ENCODE measurements at places on chromosomes 7 and 10. TPM values are rescaled to one million over a fixed set of nuclear protein-coding genes. Genes with fewer than 3 reads are reported as not detected.
A peak's percentile ranks its signal among the peaks of the same experiment; 100 is the strongest.

GRCh38 chr10:124176349-124177179 lies 83.2 kb upstream of the CHST15 start:
- no peaks in the 10 kb centered on the region for H3K4me1 ChIP-seq
- H3K36me3 ChIP-seq = no peaks in the 10 kb centered on the region
- DNase-seq = no peak
- H3K27me3 ChIP-seq = no peaks in the 10 kb centered on the region
- no peak overlapping the region for H3K27ac ChIP-seq

The MLXIPL gene
- total RNA-seq = 6.5 TPM

- H3K27me3 ChIP-seq = no peaks in the 10 kb centered on the region
- peaks cover 5% of the 10 kb centered on the region for H3K4me1 ChIP-seq
- H3K4me3 ChIP-seq = no peak overlapping the region
- peak; percentile 75 for DNase-seq
These were observed 170.2 kb upstream of the ZMIZ1 start for GRCh38 chr10:78898341-78899097.

The DNAH11 gene
- total RNA-seq = 14.2 TPM

The PRF1 gene
- 1.2 TPM for total RNA-seq

The KIF5B gene
- 317 TPM for total RNA-seq

DNA sequence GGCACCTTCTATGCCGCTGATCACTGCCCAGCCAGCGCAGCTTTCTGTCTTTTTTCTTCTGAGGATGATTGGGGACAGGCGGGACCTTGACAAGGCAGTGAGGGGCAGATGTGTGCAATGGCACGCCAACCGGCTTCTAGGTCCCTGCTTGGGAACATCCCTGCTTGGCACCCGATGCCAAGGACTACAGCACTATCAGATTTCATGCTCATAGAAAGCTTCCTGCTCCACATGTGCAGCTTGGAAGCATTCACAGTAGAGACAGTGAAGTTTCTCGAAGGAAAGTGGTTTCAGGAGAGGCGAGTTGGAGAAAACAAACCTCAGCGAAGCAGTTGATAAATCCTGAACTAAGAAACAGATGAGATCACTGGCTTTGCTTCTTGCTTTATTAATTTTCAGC lies 267.5 kb upstream of the HABP2 start:
- H3K27me3 ChIP-seq = no peaks in the 10 kb centered on the region
- no peaks in the 10 kb centered on the region for H3K36me3 ChIP-seq
- no peak overlapping the region for H3K27ac ChIP-seq

- DNase-seq = no peak
- H3K27ac ChIP-seq = no peak overlapping the region
- no peaks in the 10 kb centered on the region for H3K36me3 ChIP-seq
These were observed 157.4 kb downstream of the CACNB2 start for GRCh38 chr10:18297659-18298058.

The SERPINE1 gene
- total RNA-seq = 9.4 TPM

The SAP25 gene
- 0.92 TPM for total RNA-seq

GRCh38 chr7:32462977-32463376 lies 27.2 kb downstream of the LSM5 start:
- no peaks in the 10 kb centered on the region for H3K27me3 ChIP-seq
- DNase-seq = peak; percentile 31
- no peak overlapping the region for H3K27ac ChIP-seq
- no peaks in the 10 kb centered on the region for H3K4me1 ChIP-seq
- H3K4me3 ChIP-seq = no peak overlapping the region

The LIPF gene
- not detected for total RNA-seq

DNA sequence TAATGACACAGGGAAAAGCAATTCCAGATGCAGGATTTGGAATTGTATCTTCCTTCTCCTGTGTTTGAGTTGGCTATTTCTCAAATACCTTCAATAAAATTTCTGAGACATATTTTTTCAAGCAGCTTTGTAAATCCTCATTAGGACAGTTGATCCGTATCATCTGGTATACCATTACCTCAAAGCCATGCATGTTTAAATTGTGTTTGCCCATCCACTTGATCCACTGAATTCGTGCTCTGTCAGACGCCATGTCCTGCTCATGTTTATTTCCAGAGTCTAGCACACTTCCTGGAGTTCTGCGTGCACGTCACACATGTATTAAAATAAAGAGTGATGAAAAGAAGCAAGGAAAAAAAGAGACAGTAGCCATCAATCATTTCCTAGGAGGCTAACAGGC lies 141.8 kb upstream of the CDC14C start:
- DNase-seq = no peak
- H3K27ac ChIP-seq = no peak overlapping the region
- no peaks in the 10 kb centered on the region for H3K27me3 ChIP-seq
- H3K4me1 ChIP-seq = no peaks in the 10 kb centered on the region
- H3K4me3 ChIP-seq = no peak overlapping the region
- H3K36me3 ChIP-seq = no peaks in the 10 kb centered on the region

The PDE6C gene
- not detected for total RNA-seq

The PLAU gene
- 5.6 TPM for total RNA-seq

GRCh38 chr10:26485150-26485941 lies 47.2 kb downstream of the APBB1IP start:
- DNase-seq = peak; percentile 72
- no peak overlapping the region for H3K4me3 ChIP-seq
- H3K4me1 ChIP-seq = peaks cover 17% of the 10 kb centered on the region
- H3K27me3 ChIP-seq = no peaks in the 10 kb centered on the region
- peak overlapping the region; percentile 70 for H3K27ac ChIP-seq
- H3K36me3 ChIP-seq = no peaks in the 10 kb centered on the region

The EEPD1 gene
- 27.0 TPM for total RNA-seq

GRCh38 chr10:91642831-91643692 lies 10.2 kb upstream of the PPP1R3C start:
- no peak overlapping the region for H3K4me3 ChIP-seq
- no peaks in the 10 kb centered on the region for H3K36me3 ChIP-seq
- peaks cover 17% of the 10 kb centered on the region for H3K4me1 ChIP-seq

The TRPV6 gene
- total RNA-seq = not detected

The FGL2 gene
- total RNA-seq = 349 TPM

DNA sequence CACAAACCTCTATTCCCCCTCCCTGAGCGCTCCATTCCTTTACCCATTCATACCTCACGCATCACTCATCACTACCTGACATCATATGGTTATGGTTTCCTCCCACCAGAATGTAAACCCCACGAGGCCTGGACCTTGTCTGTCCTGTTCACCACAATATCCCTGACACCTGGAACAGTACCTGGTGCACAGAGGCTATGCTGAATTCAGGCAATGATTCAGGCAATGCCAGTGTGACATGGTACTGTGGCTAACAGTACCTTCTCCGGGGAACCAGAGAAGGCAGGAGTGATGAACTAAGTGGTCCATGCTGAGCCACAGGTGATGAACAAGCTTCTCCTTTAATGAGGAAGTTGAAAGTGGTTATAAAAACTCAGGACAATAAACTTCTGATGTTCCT lies 202.5 kb upstream of the PLXNA4 start:
- no peaks in the 10 kb centered on the region for H3K4me1 ChIP-seq
- no peak overlapping the region for H3K27ac ChIP-seq
- no peak overlapping the region for H3K4me3 ChIP-seq

The TUBB8 gene
- total RNA-seq = not detected

DNA sequence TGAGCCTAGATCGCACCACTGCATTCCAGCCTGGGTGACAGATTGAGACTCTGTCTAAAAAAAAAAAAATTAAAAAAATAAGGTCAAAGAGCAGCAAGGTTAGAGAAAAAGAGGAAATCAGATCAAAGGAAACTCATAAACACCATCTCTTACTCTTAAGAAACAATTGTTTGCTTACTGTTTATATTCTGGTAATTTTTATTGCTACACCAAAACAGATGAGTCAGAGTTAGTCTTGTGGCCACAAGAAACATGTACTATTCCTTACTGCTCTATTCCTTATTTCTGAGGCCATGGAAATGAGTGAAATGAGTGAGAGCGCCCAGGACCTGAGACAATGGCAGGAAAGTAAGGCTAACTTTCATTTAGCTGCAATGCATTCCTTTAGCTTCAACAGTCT lies 387.3 kb downstream of the HPSE2 start:
- DNase-seq = no peak
- no peak overlapping the region for H3K4me3 ChIP-seq
- no peaks in the 10 kb centered on the region for H3K4me1 ChIP-seq
- no peaks in the 10 kb centered on the region for H3K36me3 ChIP-seq
- no peak overlapping the region for H3K27ac ChIP-seq

DNA sequence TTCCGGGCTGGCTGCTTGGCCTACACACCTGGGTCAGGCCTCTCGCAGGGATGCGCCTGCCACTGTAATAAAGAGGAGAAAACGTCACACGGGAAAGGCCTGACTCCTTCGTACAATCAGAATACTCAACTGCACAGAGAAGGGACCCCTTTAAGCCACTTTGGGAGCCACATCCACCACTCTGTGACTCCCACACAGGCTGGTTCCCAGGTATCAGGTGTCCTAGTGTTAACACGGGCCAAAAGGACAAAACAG lies 5.8 kb upstream of the ZNF736 start:
- H3K4me1 ChIP-seq = peaks cover 18% of the 10 kb centered on the region
- peak overlapping the region; percentile 89 for H3K27ac ChIP-seq
- H3K36me3 ChIP-seq = no peaks in the 10 kb centered on the region
- no peak for DNase-seq
- peak overlapping the region; percentile 66 for H3K4me3 ChIP-seq

GRCh38 chr10:109996225-109996624 lies 11.6 kb upstream of the ADD3 start:
- no peak for DNase-seq
- no peak overlapping the region for H3K4me3 ChIP-seq

- DNase-seq = no peak
- H3K36me3 ChIP-seq = no peaks in the 10 kb centered on the region
- H3K4me1 ChIP-seq = no peaks in the 10 kb centered on the region
- H3K27ac ChIP-seq = no peak overlapping the region
- H3K27me3 ChIP-seq = no peaks in the 10 kb centered on the region
- no peak overlapping the region for H3K4me3 ChIP-seq
These were observed 50.9 kb downstream of the FOXI2 start for GRCh38 chr10:127787873-127788272.

DNA sequence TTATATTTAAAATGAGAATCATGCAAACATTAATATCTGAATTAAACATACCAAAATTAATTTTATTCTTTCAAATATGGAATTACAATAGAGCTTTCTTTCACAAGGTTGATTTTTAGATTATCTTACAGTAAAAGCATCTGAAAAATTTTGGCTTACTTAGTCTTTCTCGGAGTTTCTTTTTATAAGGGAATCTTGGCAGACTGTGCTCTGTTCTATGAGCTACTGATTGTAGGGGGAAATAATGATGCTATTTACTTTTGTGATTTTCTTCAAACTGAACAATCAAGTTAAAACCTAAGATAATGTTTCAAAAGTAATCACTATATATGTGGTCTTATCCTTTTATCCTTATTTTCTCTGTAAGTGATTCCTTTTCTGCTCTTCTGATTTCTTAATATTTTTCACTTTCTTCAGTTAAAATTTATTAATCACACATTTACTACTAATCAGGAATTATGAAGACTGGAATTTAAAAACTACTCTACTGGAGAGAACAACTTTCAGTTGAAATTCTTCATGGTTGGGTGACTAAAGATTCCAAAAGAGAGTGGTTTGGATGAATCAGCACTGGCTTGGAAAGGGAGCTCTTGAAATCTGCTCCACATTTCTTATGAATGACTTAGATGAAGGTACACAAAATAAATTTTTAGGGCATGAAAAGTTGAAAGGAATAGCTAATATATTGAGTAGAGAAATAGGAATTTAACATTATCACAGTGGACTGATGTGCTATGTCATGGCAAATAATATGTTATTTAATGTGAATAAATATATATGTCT lies 103.9 kb downstream of the PPP1R9A start:
- no peaks in the 10 kb centered on the region for H3K27me3 ChIP-seq
- H3K4me3 ChIP-seq = no peak overlapping the region
- no peak for DNase-seq
- H3K4me1 ChIP-seq = peaks cover 18% of the 10 kb centered on the region
- no peaks in the 10 kb centered on the region for H3K36me3 ChIP-seq

GRCh38 chr10:12949248-12949647 lies 52.3 kb downstream of the CCDC3 start:
- no peak overlapping the region for H3K27ac ChIP-seq
- peak; percentile 77 for DNase-seq
- no peaks in the 10 kb centered on the region for H3K4me1 ChIP-seq
- no peaks in the 10 kb centered on the region for H3K36me3 ChIP-seq

DNA sequence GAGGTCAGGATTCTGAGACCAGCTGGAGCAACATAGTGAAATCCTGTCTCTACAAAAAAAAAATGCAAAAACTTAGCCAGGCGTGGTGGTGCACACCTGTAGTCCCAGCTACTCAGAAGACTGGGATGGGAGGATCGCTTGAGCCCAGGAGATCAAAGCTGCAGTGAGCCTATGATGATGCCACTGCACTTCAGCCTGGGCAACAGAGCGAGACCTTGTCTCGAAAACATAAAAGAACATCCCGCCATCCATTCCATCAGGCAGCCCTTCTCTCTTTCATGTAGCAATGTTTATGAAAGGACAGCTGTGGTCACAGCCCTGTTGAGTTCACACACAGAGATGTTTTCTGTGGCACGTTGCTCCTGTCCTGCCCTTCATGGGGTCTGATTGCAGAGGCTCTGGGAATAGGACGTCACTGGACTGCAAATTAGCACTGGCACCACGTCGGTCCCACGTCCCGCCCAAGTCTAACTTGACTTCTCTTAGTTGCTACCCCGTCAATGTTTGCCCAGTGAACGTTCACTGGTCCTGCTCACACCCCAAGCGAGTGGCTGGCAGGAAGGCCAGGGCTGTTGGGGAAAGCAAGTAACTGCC lies 64.5 kb upstream of the MYL10 start:
- peaks cover 5% of the 10 kb centered on the region for H3K4me1 ChIP-seq
- peaks cover 36% of the 10 kb centered on the region for H3K27me3 ChIP-seq
- H3K4me3 ChIP-seq = no peak overlapping the region
- H3K27ac ChIP-seq = no peak overlapping the region

GRCh38 chr10:50396491-50397311 lies 145.4 kb upstream of the ASAH2 start:
- no peak for DNase-seq
- no peaks in the 10 kb centered on the region for H3K27me3 ChIP-seq
- H3K4me1 ChIP-seq = peaks cover 13% of the 10 kb centered on the region
- H3K27ac ChIP-seq = no peak overlapping the region

The KIAA1217 gene
- 15.9 TPM for total RNA-seq

DNA sequence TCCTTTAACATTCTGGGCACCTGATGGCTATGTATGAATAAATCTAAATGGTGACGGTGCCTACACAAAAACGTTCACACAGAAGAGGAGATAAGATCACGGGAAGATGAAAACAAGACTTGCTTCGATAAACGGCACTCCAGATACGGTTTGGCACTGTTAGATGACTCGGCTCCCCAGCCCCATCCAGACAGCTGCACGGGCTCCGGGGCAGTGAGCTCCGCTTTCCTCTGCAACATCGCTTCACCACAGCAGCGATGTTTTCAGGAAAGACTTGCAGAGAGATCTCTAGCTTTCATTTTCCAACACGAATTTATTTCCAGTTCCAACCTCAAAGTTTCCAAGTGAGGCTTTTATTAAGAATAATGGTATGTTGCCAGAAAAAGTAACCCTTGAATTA lies 132.1 kb downstream of the KLF6 start:
- H3K4me3 ChIP-seq = peak overlapping the region; percentile 26
- H3K27me3 ChIP-seq = no peaks in the 10 kb centered on the region
- H3K4me1 ChIP-seq = peaks cover 8% of the 10 kb centered on the region
- no peak overlapping the region for H3K27ac ChIP-seq
- DNase-seq = no peak

The ACSL5 gene
- 10.6 TPM for total RNA-seq

Data from esophagus muscularis mucosa (tissue), 4 donors.